Ascending aorta (tissue), 2 donors: ENCODE measurements at places on chromosomes 1 and 21. TPM values are rescaled to one million over a fixed set of nuclear protein-coding genes. Genes with fewer than 3 reads are reported as not detected.

Gene ADAM30
- not detected for total RNA-seq

Gene OR2T10
- not detected for total RNA-seq

Gene GSTM1
- 89.4 TPM for total RNA-seq

Gene APCS
- not detected for total RNA-seq

Gene CFAP45
- not detected for total RNA-seq

DNA sequence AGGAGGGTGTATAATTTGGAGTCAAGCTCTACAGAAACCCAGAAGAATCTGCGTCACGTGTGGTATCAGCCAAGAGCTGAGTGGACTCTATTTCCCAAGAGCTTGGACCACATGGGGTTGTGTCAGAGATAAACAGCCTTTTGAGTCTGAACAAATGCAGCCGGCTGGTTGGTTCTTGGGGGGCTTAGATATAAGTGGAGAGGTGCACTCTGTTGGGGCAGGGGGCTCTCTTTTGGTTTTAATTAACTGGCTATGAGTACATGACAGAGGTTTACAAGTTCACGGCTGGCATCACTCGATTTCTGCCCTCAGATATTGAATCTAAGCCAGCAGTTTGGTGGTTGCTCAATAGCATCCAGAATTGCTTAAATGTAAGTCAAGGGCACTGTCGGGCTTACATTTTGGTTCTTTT is 501 bp upstream of the MRAP start:
- no peaks in the 10 kb centered on the region for H3K36me3 ChIP-seq
- no peaks in the 10 kb centered on the region for H3K4me1 ChIP-seq
- no peak overlapping the region for H3K27ac ChIP-seq

DNA sequence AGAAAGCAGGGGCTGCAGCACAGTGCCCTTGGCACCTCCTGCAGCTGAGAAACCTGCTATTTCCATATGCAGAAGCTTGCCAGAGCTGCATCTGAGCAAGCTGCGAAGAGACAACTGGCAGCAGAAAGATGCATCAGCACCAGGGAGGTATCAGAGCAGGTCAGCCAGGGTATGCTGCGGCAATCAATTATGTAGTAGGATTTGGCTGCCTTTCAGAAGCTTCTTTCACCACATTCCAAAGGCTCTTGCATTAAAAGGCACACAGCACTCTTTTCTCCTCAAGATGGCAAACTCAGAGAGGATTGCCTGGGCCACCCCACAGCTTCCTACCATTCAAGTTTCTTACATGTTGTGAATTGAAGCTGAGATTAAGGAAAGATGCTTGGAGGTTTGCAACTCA is 47.6 kb upstream of the RAP1A start:
- H3K27me3 ChIP-seq, result no peaks in the 10 kb centered on the region
- no peaks in the 10 kb centered on the region for H3K36me3 ChIP-seq
- H3K4me3 ChIP-seq, result no peak overlapping the region
- no peaks in the 10 kb centered on the region for H3K4me1 ChIP-seq
- H3K27ac ChIP-seq, result no peak overlapping the region

DNA sequence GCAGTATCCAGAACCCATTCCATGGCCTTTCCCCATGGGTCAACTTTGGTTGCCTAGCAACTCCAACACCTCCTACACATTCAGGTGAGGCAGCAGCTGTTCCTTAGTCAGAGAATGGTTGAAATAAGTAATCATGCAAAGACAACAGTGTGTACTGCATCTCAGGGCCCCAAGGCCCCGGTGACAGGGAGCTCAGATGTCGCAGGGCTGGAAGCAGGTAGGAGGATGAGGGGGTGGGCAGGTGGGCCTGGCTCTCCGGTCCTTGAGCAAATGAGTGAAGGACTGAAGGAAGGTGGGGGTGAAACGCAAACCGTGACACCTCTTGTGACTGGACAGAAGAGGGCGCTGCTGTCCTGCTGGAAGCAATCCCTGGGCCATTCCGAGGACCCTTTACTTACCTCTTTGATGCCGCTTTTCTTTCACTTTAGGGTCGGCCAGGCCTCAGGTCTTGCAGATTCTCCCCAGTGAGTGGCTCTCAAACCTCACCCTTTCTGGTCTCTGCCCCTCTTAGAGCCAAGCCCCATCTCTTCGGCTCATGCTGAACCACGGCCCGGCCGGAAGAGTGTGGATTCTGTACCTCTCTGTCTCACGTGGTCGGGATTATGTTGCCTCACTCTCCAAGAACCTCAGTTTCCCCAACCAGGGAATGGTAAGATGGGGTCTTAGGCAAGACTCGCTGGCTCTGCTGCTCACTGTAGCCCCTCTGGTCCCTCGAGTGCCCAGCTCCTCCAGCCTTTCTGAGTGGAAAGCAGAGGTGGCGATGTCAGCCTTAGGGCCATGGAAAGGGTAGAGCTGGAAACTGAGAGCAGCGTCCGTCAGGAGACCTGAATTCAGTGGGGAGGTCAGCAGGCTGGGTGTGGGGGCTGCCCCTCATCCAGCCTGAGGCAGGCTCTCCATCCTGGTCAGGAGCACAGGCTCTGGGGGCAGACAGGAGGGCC is 5.6 kb upstream of the KCNA10 start:
- H3K27me3 ChIP-seq, result no peaks in the 10 kb centered on the region
- H3K36me3 ChIP-seq, result no peaks in the 10 kb centered on the region
- no peak overlapping the region for H3K4me3 ChIP-seq

DNA sequence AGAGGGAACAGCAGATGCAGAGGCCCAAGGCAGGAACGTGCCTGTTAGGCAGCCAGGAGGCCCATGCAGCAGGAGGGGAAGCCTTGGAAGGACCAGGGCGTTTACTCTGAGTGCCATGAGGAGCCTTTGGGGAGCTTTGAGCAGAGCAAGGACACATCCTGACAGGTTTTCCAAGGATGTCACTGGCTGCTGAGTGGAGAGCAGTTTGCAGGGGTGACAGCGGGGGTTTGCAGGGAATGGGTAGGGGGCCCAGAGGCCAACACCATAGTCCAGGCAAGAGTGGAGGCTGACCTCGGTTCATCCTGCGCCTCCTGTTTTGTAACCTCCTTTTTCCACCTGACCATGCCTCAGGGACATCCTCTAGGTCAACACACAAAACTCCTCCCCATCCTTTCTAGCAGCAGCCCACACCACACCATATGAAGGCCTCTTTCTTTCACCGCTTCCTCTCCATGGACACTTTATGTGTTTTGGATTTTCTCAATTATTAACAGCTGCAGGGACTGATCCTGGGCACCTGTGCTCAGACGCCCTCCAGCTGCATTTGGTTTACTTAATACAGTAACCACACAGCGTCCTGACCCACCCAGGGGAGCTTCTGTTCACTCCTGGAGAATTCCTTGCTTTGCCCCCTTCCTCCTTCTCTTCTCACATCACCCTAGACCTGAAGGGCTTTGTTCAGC is 528.5 kb downstream of the MATN1 start:
- no peak for DNase-seq
- H3K4me1 ChIP-seq, result no peaks in the 10 kb centered on the region
- H3K36me3 ChIP-seq, result no peaks in the 10 kb centered on the region
- H3K4me3 ChIP-seq, result no peak overlapping the region
- no peak overlapping the region for H3K27ac ChIP-seq

DNA sequence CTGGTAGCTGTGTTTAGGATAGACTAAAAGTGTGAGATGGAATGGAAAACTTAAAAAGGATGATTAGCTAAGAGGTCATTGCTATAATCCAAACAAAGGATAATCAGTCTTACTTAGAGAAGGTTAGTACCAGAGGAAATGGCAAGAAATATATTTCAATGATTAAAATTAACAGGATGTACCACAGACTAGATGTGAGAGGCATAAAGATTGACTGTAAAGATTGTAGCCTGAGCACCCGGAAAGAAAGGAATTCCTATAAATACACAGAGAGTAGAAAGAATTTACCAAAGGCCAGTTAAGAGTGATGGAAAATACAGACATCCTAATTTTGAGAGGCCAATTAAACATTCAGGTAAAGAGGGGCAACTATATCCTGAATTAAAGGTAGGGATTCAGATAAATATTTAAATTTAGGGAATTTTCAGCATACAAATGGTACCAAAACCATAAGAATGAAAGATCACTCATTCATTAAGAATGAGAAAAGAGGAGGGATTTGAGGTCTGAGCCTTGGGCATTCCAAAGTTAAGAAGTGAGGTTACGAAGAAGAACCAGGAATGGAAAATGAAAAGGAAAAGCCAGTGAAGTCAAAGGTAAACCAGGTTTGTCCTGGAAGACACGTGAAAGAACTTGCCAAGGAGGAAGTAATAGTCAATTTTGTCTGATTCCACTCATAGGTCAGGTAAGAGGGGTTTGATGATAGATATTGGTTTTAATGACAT is 46.4 kb upstream of the RGS1 start:
- DNase-seq, result no peak
- H3K4me1 ChIP-seq, result no peaks in the 10 kb centered on the region
- H3K36me3 ChIP-seq, result no peaks in the 10 kb centered on the region

- H3K27ac ChIP-seq, result no peak overlapping the region
- no peaks in the 10 kb centered on the region for H3K4me1 ChIP-seq
- no peak overlapping the region for H3K4me3 ChIP-seq
- no peaks in the 10 kb centered on the region for H3K27me3 ChIP-seq
Measured at GRCh38 chr1:234132795-234133194, 228.3 kb downstream of the SLC35F3 start.

- no peaks in the 10 kb centered on the region for H3K27me3 ChIP-seq
- peak overlapping the region; percentile 92 for H3K27ac ChIP-seq
- H3K36me3 ChIP-seq, result peaks cover 10% of the 10 kb centered on the region
- peak overlapping the region; percentile 90 for H3K4me3 ChIP-seq
- peaks cover 18% of the 10 kb centered on the region for H3K4me1 ChIP-seq
- no peak for DNase-seq
Measured at GRCh38 chr1:205122489-205122882, 708 bp upstream of the RBBP5 start.
